GM04503 (cell line): ENCODE measurements at places on chromosomes 1 and 21.
A peak's percentile ranks its signal among the peaks of the same experiment; 100 is the strongest.

- no peak for DNase-seq
These were observed 2.4 kb downstream of the CEPT1 start for GRCh38 chr1:111142356-111142975.

- DNase-seq: no peak
These were observed 15.9 kb upstream of the EPB41 start for GRCh38 chr1:28898405-28898881.

DNA sequence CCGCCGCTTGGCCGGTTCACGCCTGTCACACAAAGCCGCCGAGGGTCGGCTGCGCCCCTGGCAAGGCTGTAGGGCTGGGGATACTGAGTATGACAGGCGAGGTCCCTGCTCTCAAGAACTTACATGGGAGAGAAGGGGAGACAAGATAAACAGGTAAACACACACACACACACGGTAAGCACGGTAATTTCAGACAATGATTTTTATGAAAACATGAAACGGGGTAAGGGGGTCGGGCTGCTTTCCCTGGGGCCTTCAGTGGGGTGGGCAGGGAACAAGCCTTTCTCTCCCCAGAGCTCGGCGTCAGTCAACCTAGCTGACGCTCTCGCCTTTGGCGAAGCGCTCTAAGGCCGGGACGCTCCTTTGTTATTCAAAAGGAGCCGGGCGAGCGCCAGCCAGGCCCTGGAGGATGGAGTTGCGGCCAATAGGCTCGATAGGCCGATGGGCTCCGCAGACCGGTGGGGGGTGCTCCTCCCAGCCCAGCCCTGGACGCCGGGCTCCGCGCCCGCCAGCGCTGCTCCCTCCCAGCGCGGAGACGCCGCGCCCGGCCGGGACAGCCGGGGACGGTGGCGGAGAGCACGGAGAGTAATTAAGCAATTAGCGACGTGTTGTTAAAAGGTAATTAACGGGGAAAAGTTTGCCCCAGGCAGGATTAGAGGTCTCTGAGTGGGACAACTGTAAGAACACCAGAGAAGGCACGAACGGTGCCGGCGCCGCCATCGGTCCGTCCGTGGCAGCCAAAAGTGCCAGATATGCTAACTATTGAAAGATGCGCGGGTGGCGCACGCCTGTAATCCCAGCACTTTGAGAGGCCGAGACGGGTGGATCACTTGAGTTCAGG is 950 bp upstream of the INKA2 start:
- no peak for DNase-seq

GRCh38 chr1:173330149-173330951 is 123.2 kb upstream of the TNFSF4 start:
- peak; percentile 48 for DNase-seq

GRCh38 chr1:192977089-192977706 is 82.0 kb downstream of the UCHL5 start:
- no peak for DNase-seq

DNA sequence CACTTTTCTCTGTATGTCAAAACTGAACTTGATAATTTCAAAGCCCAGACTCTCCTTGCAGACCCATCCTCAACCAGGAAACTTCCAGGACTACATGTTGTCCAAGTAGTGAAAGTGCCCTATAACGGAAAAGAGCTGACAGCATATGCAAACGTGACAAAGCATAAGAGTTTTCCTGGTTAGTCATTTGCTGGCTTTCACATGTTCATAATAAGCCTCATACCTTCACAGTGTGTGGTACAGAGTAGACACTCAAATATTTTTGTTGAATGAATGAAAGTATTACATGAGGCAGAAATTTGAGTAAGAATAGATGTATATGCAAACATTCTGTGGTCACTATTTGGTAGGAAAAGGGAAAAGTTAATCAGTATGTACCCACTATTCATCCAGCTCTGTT is 473.3 kb downstream of the MRPL39 start:
- DNase-seq: peak; percentile 8

- DNase-seq: no peak
These were observed 27.1 kb downstream of the PCAT6 start for GRCh38 chr1:202837746-202838262.

DNA sequence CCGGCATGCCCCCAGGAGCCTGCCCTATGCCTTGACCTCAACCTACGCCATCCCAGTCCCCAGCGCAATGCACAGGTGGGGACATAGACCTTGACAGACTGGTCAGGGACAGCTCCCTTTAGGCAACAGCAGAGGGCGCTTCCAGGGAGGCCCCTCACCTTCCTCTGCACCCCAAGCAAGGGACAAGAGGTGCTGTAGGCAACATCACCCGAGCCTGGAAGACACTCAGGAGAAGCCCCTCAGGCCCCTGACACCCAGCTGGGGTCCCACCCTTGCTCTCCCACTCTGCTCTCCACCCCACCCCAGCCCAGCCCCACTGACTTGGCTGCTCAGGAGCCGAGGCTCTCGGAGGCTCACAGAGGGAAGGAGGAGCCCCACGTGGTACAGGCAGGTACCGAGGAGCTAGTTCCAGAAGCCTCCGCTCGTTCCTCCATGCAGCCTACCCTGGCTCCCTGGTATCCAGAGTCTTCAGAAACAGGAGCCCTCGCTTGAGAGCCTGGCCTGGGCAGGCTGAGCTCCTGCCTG is 2.4 kb upstream of the WNT3A start:
- no peak for DNase-seq

- no peak for DNase-seq
These were observed 248.9 kb downstream of the PLPP3 start for GRCh38 chr1:56330391-56331026.

- peak; percentile 10 for DNase-seq
These were observed 229.1 kb downstream of the KCNJ6 start for GRCh38 chr21:37686991-37687810.

DNA sequence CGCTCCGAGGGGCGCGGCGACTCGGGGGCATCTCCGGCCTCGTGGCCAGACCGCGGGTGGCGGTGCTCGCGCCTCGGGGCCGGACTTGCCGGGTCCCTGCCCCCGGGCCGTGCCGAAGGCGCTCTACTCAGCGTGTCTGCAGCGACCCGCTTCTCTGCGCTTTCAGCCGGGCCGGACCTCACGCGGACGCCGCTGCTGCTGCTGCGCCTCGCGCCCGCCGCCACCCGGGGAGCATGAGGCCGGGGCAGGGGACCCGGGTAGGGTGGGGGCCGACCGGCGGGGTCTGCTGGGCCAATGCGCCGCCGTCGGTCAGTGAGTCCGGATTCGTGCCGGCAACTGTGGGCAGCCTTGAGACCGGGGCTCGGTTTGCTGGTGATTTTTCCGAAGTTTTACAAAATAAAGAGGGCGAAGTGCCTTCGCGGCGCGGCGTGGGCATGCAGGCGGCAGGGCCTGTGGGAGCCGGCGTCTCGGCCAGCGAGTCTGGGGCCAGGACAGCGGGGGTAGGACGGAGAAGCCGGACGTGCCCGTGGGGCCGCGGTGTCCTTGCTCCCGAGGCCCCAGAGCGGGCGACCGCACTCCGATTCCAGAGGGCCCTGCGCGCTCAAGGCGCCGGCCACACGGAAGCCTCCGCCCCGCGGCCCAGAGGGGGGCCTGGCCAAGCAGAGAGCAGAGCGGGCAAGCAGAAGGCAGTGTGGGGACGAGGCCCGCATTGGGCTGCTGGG is 749 bp downstream of the FAM163A start:
- DNase-seq: no peak

- DNase-seq: no peak
These were observed at the start of gene FNBP1L for GRCh38 chr1:93447481-93448291. Gene FNBP1L, plus strand, starts transcription at chr1:93448118. Its CDS starts 164 bp downstream, at chr1:93448282.

DNA sequence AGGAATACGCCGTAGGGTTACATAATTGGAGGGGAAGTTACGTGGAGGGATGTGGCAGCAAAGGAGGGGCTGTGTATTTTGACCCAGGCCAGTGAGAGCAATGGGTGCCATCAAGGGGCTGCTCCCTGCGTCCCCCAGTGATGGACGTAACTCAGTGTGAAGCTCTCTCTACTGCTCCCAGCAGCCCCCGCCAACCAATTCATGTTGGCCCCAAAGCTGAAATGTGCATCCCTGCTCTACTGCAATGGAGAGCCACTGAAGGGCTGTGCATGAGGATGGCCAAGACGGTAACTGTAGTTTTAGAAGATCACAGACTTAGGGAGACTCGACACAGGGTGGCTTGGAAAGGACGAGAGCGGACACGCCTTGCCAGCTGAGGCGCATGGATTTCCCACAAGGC is 38.3 kb downstream of the PGBD5 start:
- no peak for DNase-seq
